GM12878 (cell line): ENCODE measurements at places on chromosomes 5 and 9. TPM values are rescaled to one million over a fixed set of nuclear protein-coding genes. Genes with fewer than 3 reads are reported as not detected.

- H3K36me3 ChIP-seq: no peaks in the 10 kb centered on the region
- no peak for DNase-seq
- no peak overlapping the region for H3K4me3 ChIP-seq
- H3K27me3 ChIP-seq: no peaks in the 10 kb centered on the region
- no peaks in the 10 kb centered on the region for H3K4me1 ChIP-seq
- H3K27ac ChIP-seq: no peak overlapping the region
Measured at GRCh38 chr5:120139039-120139438, 325.1 kb upstream of the PRR16 start.

DNA sequence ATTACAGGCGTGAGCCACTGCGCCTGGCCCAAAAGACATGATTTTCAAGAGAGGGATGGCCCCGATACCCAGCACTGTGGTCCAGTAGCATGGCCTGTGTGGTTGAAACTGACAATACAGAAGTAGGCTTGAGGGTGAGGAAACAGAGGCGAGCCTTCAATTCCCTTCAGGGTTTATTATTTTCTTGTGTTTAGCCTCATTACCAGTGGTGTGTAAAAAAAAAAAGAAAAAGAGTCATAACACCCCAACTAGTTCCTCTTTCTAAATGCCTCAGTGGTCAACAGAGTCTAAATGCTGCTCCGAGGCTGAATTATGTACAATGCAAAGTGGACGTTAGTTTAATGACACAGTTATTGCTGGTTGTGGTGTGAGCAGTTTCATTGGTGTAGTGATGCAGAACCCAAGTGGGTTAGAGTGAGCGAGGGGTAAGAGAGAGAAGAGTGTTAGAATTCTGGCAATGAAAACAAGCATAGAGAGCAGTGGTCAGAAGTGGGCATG is 58.8 kb downstream of the SNX30 start:
- H3K4me3 ChIP-seq: no peak overlapping the region
- peaks cover 28% of the 10 kb centered on the region for H3K4me1 ChIP-seq
- no peaks in the 10 kb centered on the region for H3K36me3 ChIP-seq

DNA sequence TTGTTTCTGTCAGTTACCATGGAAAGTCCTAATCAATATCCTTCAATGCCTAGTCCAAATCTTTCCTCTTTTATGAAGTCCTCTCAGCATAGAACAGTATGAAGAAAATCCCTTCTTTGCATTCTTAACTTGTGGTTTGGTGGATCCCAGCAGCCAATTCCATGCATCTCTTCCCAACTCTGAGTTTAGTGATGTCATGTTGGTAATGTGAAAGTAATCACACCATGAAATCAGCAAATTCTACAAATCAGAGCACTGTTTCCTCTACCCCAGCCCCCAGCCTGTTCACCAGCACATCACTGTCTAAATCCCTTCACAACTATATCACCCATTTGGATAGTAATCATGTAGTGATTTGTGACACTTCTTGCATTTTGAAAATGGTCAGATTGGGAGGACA is 4.7 kb upstream of the C1QTNF2 start:
- no peaks in the 10 kb centered on the region for H3K36me3 ChIP-seq
- no peak overlapping the region for H3K27ac ChIP-seq
- no peak for DNase-seq
- no peak overlapping the region for H3K4me3 ChIP-seq
- H3K4me1 ChIP-seq: no peaks in the 10 kb centered on the region

IFNA13 gene
- total RNA-seq: not detected in 2 replicates
